Fibroblast of lung (primary cell): ENCODE measurements at places on chromosomes 2 and 18. TPM values are rescaled to one million over a fixed set of nuclear protein-coding genes. Genes with fewer than 3 reads are reported as not detected.

The EFHD1 gene
- not detected in 2 replicates for total RNA-seq

The STEAP3 gene
- 9.8 and 13.7 TPM in 2 replicates for total RNA-seq

The PRSS56 gene
- not detected in 2 replicates for total RNA-seq

The FAM110C gene
- total RNA-seq: 0.26 TPM in 1 of 2 replicates, not detected in the other

The GAL3ST2 gene
- total RNA-seq: 0.17 TPM in 1 of 2 replicates, not detected in the other

The GPR75 gene
- total RNA-seq: 0.77 and 1.8 TPM in 2 replicates

- DNase-seq: no peak
These were observed 73.6 kb upstream of the RBM44 start for GRCh38 chr2:237724811-237725478.

GRCh38 chr2:138421971-138422335, 79.6 kb upstream of the SPOPL start:
- DNase-seq: peak; percentile 90

- no peak for DNase-seq
These were observed 14.3 kb downstream of the ANKRD29 start for GRCh38 chr18:23648456-23648855.

DNA sequence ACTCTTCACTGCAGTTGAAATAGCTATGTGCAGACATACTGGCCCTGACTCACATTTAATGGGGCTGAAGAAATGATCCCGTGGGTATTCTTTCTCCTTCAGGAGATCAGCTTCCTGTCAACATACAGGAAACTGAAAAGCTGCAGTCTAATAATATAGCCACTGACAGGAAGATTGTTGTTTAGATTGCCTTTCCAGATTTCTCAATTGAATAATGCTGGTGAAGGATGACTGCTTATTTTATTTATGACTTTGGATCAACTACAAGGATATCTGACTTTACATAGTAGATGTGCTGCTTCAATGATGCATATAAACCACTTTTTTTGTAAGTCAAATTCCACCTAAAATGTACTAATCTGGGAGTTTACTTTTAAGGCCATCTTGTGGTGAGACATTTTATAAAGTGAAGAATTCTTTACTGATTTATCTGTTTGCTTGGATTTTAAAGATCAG, 93.4 kb upstream of the MAP4K3 start:
- peak; percentile 62 for DNase-seq

DNA sequence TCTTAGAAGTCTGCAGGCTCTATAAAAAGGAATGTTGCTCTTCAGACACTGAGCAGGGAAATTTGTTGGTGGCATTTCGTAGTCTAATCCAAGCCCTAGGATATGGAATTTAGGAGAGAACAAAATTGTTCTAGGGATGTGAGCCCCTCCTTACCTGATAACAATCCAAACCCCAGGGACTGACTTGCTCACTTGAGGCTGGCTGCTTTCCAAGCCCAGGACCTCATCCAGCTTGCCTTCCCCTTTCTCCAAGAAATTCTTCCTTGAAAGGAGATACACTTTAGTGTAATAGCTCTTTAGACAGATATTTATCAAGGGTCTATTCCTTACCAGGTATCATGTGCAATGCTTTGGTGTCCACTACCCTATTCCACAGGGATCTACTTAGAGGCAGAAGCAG, 279.8 kb downstream of the C1D start:
- peak; percentile 15 for DNase-seq

DNA sequence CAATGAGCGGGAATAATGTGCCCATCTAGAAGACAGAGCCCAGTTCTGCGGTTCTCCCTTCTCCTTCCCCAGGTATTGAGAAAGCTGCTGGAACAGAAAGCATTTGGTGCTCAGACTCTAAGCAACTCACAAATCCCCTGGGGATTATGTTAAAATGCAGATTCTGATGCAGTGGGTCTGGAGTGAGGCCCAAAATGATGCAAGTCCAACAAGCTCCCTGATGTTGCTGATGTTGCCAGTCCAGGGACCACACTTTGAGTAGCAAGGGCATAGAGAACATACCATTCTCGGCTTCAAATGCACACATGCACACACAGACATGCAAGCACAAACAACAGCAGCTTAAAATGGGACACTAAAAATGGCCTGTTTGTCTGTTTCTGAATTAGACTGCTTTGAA, 274.8 kb upstream of the NCKAP5 start:
- DNase-seq: peak; percentile 62

DNA sequence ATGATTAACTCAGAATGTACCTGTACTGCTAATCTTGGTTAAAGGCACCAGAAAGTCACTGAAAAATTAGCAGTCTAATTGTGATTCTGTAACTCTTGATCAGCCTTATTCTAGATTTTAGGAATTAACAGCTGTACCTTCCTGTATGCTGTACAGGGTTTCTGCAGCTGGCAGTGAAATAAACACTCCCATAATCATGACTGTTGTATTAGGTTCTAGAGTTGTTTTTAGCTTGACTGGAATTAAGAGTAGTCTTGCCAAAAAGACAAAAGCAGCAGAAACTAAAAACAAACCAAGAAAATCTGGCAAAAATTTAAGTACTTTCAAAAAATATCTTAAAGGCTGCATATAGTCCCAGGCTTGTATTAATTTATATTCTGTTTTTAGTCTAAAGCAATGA, 103.5 kb downstream of the SOS1 start:
- no peak for DNase-seq

- no peak for DNase-seq
These were observed 416.1 kb downstream of the RNF144A start for GRCh38 chr2:7333189-7333765.

DNA sequence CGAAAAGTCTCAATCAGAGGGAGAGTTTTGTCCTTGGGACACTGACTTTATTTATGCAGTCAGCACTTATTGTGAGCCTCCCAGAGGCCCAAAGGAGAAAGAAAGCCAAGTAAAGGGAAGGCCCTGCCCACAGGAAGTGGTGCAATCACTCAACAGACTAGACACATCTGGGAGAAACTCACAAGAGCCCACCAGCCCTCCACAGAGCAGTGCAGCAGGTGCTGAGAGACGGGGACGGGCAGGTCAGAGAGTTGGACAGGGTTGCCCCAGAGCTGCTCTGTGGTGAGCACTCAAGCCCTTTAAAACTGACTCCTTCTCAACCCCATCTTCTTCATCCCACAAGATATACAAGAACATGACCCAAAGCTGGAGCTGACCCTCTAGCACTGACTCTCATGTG, 96.0 kb downstream of the TFCP2L1 start:
- no peak for DNase-seq

- DNase-seq: peak; percentile 28
These were observed 514.2 kb downstream of the TXNL1 start for GRCh38 chr18:56124186-56124585.

DNA sequence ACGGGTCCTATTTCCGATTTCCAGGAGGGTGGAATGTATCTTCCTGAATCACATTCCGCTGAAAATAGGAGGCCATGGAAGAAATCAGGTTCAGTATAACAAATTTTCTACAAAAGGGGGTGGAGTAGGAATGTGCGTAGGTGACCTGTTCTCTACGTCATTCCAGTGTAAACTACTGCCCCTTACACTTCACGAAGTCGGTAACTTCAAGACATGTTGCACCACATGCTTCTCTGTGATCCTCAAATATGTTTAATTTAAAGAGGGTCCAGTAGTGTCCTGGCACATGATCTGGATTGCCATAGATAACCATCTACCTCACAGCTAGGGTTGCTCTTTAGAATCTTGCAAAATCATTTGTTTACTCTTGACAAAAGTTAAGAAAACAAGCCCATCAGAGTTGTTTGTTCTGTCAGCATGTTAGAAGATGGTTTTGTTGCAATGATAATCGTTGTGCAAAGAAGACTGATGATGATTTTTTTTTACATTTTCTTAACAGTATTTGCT, 7.5 kb upstream of the CPS1 start:
- DNase-seq: no peak

DNA sequence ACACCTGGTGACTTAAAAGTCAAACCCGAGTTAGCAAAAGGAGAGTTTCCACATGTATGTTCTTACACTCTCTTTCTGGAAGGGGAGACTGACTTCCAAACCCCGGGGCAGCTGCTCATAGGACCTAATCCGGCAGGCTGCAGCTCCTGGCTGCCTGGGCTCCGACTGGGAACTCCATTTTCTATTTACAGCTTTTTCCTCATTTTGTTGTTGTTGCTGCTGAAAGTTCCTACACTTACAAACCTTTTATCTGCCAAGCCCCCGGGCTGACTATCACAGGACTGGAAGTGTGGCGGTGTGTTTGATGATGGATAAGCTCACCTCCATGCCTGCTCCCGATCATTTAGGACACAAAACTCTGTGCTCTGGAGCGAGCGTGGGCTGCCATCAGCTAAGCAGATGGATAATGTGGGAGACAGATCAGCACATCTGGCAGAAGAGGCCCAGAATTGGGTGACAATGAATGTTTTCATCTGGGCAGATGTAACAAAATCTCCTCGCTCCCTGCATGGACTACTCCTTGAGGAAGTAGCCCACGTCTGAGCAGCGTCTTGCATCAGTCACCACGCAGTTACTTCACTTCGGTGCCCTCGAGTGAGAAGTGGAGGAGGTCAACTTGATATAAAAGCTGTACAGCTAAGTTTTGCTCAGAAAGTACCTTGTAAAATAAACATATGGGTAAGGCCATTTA, 114.4 kb upstream of the COPS8 start:
- peak; percentile 90 for DNase-seq

GRCh38 chr2:42238644-42239288, 69.6 kb downstream of the EML4 start:
- no peak for DNase-seq

- no peak for DNase-seq
These were observed at the start of gene TRPM8 for GRCh38 chr2:233917116-233917515. Gene TRPM8, plus strand, starts transcription at chr2:233917373. Its CDS starts 9,165 bp downstream, at chr2:233926538.

DNA sequence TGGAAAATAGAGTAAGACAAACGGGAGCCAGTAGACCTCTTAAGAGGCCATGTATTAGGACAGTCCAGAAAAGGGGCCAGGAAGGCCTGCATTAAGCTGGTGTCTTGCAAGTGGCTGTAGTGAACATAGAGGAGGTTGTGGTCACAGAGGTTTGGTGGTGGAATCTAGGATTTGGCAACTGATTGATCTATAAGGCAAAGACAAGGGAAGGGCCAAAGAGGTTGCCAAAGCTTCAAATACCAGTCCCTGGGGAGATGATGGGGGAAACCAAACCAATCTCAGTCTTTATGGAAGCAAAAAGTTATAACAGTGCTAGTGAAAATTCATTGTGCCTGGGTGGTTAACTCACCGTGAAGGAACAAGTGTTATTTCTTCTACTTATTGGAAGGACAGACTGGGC, 28.7 kb upstream of the RTN4 start:
- DNase-seq: no peak

DNA sequence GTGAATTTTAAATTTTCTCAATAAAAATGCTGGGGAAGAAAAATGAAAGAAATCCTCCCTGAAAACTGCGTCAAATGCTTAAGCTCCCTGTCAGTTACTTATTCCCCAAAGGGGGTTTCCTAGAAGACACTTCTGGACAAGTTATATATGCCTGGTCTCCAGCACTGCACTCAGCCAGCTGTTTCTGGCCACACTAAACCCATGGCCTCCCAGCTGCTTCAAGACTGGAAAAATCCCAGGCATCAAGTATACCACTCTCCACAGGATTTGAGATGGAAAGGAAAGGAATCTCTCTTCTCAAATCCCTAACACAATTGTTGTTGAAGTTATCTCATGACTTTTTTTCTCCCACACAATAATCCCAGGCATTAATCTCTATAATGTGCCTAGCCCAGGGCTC, 245.7 kb downstream of the NBAS start:
- no peak for DNase-seq

DNA sequence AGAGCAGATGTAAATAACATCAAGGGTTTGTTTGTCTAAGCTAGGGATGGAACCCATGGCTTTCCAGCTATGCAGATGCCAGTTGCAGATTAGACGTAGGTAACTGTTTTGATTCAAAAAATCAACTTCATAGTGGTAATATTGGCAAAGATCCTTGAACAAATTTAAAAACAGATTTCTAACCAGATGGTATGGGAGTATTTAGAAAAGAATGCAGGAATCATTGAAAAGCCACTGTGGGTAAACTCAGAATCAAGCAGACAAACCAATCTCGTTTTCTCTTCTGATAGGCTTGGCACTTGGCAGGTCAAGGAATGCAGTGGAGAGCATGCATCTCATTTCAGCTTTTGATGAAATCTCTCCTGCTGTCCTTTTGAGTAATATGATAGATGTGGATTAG, 377.5 kb downstream of the CLIP4 start:
- no peak for DNase-seq

DNA sequence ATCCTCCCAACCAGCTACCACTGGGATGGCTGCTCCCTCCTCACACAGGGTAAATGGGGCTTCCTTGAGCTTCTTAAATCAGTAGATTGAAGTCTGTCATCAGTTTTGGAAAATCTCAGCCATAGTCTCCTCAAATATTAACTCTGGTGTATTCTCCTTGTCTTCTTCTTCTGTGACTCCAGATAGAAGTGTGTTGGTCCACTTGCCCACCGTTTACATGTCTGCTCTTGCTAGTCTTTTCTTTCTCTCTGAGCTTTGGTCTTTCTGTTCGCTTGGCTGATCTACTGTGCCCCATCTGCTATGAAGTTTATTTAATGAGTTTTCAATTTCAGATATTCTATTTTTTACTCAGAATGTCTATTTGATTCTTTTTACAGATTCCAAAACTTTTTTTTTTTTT, 281.7 kb upstream of the HDAC4 start:
- no peak for DNase-seq

DNA sequence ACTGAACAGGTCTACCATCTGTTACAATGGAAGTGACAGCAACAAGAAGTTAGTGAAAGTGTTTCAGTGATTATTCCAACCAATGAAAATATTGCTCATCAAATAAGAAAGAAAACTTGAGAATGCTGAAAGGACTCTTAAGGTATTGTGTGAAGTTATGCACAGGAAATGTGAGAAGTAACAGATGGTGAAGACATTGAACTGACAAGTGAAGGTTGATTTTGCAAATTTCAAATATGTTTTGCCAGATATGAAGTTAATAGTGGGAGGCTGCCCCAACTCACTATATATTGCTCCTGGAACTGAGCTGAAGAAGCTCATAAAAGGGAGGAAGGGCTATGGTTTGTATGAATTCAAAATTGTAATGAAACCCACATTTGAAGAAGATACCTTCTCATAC, 97.5 kb downstream of the PHLPP1 start:
- DNase-seq: no peak

DNA sequence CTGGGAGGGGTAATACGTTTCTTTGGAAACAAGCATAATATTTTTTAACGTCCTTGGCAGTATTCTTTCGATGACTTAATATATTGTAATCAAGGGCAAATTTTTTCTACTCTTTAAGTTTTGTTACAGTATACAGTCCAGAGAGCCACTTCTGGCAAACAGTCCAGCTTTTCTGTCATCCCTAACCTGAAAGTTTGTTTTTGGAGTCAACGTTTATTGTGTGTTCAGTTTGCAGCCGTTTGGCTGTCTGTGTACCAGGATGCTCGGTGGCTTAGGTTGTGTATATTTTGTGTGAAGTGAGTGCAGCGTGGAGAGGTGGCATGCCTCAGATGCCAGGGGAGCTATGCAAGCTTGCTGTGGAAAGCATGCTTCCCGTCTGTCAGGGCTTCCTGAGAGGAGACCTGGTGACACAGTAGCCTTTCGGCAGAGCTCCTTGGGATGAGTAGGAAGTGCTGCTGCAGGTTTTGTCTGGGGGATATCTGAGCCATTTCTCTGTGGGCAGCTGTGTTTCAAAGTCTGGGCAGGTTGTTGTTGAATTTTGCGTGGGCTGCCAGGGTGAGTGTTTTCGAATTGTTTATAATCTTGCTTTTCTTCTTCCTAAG, 14.7 kb downstream of the MAP3K20 start:
- peak; percentile 84 for DNase-seq

GRCh38 chr2:145484448-145485097, 964.7 kb upstream of the ZEB2 start:
- DNase-seq: peak; percentile 76
